ENCODE measurements at places on chromosomes 5 and 9.

DNA sequence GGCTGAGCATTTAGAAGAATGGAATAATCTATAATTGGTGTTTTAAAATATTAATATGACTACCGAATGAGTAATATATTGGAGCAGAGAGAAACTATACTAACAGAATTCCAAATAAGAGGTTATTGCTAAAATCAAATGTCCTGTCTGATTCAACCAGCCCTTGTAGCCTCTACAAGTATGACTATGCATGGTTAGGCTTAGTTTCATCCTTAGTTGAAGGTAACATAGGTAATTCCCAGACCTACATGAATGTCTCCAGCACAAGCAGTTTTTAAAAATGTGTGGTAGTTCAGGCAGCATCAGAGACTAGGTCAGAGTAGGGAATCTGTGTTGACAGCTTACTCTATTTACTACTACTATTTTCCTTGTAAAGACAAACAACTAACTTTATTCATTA is 51.7 kb upstream of the SLC27A6 start:
- DNase-seq: no peak

DNA sequence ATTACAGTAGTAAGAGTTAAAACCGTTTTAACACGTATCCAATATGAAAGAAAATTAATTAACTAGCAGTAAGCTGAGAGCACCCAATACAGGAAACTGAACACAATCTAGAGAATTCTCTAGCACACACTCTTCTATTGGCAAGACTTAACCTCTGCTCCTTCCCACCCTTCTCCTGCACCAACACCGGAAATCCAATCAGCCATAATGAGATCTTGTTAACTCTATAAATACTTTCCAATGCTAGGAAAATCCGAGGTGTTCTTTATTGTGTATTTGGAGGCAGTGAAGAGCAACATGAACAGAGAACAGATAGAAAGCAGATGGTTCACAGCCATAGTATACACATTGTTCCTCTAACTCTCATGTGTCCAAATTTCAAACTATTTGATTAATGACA is 591.7 kb downstream of the CETN3 start:
- no peak for DNase-seq

DNA sequence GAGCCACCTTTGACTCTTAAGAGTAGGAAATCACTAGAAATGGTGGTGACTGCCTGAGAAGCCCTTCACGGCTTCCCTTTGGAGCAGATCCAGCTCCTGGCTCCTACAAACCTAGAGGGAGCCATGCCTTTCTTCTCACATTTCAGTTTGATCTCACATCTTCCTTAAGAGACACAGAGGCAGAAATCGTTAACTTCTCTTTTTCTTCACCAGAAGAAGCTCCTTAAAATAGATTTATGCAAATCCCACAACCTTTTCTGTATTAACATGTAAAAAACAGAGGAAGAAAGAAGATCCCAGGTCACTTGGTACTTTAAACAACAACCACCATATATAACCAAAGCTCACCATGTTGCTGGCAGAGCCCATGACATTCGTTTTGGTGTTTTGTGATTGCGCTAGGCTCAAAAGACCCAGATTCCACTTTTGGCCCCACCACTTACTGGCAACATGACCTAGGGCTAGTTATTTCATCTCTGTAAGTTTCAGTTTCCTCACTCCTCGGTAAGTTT is 29.6 kb downstream of the PAX5 start:
- DNase-seq: no peak

DNA sequence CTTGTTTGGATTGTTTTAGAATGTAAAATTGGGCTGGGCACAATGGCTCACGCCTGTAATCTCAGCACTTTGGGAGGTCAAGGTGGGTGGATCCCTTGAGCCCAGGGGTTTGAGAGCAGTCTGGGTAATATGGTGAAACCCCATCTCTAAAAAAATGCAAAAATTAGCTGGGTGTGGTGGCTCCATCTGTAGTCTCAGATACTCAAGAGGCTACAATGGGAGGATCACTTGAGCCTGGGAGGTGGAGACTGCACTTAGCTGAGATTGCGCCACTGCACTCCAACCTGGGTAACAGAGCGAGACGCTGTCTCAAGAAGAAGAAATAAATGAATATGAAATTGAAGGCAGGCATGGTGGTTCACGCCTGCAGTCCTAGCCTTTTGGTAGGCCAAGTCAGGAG is 21.3 kb downstream of the MAML1 start:
- DNase-seq: no peak

DNA sequence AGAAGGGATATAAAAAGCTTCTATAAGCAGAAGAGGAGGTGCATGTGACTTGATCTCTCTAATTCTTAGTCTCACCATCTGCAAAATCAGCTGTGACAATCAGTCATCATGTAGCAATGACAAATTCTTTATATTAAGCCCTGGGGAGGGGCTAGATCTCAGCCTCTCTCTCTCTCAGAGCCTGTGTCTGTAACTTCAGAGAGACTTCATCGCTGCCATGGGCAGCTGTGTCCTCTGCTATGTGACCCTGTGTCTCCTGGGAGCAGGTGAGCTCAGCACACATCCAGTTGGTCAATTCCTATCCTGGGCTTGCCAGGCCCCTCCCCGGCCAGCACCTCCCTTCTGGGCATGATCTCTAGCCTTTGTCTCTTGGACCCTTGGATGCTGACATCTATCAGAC is 109.6 kb downstream of the ANKRD18B start:
- no peak for DNase-seq

- DNase-seq: no peak
Observed at GRCh38 chr5:58456026-58456425, 3.9 kb downstream of the PLK2 start.

- DNase-seq: no peak
Observed at GRCh38 chr5:6143523-6143922, 234.8 kb downstream of the MED10 start.

- no peak for DNase-seq
Observed at GRCh38 chr9:98931600-98932389, 11.9 kb upstream of the COL15A1 start.

DNA sequence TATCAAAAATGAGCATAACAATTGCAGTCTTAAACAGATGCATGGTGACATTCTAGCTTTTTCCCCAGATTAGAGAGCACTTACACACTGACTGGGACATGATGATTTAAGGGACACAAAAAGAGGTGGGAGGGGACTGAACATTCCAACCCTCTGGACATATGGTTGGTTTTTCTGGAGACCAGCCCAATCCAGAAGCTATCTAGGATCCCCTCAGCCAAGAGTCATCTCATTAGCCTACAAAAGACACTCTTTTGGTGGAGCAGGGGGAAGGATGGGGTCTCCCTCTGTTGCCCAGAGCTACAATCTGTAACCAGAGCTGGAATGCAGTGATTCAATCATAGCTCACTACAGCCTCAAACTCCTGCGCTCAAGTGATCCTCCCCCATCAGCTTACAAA is 97.3 kb upstream of the IQGAP2 start:
- DNase-seq: no peak

DNA sequence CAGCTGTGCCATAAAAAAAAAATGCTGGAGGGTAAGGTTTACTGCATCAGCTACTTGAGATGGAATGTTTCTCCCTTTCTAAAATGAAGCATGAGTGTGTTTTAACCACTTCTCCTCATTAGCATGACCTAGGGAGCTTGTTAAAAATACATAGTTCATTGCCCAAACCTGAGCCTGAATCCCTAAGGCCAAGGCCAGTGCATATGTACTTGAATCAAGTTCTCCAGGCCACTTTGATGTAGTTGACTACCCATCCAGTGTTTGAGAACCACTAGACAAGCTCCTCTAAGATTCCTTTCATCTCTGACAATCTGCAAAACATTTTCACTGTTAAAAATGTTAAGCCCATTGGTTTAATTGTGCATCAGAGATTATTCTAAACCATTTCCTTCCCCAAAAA is 6.7 kb downstream of the TIMD4 start:
- DNase-seq: no peak

- DNase-seq: no peak
Observed at GRCh38 chr5:112013660-112014059, 256.7 kb upstream of the NREP start.

GRCh38 chr5:135883441-135883840 is 12.2 kb downstream of the IL9 start:
- DNase-seq: peak; percentile 12

- no peak for DNase-seq
Observed at GRCh38 chr5:7902666-7903625, 34.0 kb downstream of the MTRR start.

- no peak for DNase-seq
Observed at GRCh38 chr5:54470128-54470527, 14.6 kb downstream of the HSPB3 start.

GRCh38 chr5:83914199-83914598 is 193.5 kb upstream of the HAPLN1 start:
- DNase-seq: peak; percentile 29

- no peak for DNase-seq
Observed at GRCh38 chr5:172313915-172314314, 30.4 kb upstream of the UBTD2 start.

DNA sequence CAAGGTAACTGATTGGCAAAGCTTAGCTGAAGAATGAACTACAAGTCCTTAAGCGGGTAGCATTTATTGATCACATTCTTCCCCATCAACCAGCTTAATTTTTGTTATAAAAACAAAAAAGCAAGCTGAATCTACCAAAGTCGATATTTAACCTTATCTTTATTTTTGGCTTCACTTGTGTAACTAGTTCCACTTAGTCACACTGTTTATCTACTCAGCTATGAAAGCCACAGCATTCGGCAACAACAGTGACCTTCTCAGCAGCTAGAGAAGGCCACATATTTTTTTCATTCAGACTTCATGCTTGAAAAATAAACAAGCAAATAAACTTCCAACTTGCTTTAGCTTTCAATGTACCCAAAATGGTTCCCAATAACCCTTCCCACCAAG is 69.4 kb downstream of the KLHL3 start:
- DNase-seq: no peak

DNA sequence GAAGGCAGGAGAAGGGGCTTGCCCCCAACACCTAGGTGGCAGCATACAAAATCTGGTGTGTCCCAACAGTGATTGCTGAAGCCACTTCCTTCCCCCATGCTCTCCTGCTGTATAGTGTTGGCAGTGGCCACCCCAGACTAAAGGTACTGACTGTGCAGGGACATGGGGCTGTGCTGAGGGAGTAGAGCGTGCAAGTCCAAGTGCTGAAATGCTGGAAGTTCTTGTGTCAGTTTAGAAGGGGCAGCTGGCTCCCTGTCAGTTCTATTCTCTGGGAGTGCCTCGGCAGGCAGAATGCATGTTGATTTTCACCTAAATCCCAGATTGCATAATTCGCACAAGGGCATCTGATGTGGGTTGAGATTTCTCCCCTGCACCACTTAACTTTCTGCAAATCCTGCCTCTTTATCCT is 68.6 kb downstream of the GDNF start:
- no peak for DNase-seq

GRCh38 chr9:74275872-74276508 is 221.1 kb upstream of the RORB start:
- DNase-seq: no peak

GRCh38 chr5:106759581-106759980 is 911.2 kb downstream of the EFNA5 start:
- no peak for DNase-seq

GRCh38 chr9:15352306-15352705 is 45.3 kb upstream of the TTC39B start:
- no peak for DNase-seq

- DNase-seq: no peak
Observed at GRCh38 chr5:94326586-94326985, 291.8 kb downstream of the KIAA0825 start.

GRCh38 chr9:108244686-108245085 is 611.1 kb downstream of the ACTL7B start:
- no peak for DNase-seq

- peak; percentile 42 for DNase-seq
Observed at GRCh38 chr9:93304574-93305496, 120.9 kb downstream of the WNK2 start.

DNA sequence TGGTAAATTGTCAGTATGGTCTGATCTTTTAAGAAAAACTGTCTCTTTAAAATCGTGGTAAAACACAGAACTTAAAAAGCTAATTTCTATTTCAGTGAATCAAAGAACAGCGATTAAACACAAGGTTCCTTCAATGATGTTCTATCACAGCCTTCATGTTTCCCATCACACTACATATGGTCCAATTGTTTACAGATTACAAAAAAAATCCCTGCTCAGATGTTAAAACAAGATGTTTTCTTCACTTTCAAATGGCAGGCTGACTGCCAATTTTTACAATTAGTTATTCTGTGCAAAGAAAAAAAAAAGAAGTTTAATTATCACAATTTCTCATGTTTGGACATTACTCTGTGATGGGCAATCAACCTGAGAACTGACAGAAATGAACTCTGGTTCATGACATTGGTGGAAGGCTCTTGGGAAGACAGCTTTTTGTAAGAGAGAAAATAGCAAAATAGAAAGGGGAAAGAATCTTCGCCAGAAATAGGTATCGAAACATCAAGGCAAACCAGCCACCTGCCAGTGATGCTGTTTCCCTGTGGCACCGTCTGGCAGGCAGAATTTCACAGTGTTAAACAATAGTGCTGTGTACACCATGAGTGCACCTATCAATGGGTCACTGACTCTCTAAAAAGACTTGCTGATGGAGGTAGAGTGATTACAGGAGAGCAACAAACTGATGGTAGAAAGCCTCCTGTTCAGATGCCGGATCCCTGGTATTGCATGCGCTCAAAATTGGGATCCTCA is 1020.0 kb upstream of the ARRDC3 start:
- no peak for DNase-seq

GRCh38 chr5:91061946-91062562 is 321.1 kb downstream of the ARRDC3 start:
- DNase-seq: no peak

DNA sequence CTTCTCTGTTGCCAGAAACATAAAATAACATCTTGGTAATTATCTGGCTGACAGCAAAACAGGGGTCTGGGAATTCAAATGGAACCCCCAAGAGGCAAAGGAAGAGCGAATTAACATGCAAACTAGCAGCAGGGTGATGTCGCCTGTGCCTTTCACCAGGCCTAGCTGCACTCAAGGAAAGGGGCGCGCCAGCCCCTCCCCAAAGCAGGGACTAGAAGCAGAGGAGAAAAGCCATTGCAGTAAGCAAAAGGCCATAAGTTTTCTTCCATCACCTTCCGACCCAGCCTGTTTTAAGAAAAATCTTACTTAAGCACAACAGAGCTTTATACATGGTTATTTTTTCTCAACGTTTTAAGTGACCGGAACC is 539 bp downstream of the POC5 start:
- no peak for DNase-seq

GRCh38 chr5:131417240-131417869 is 153.5 kb downstream of the CDC42SE2 start:
- DNase-seq: peak; percentile 79

DNA sequence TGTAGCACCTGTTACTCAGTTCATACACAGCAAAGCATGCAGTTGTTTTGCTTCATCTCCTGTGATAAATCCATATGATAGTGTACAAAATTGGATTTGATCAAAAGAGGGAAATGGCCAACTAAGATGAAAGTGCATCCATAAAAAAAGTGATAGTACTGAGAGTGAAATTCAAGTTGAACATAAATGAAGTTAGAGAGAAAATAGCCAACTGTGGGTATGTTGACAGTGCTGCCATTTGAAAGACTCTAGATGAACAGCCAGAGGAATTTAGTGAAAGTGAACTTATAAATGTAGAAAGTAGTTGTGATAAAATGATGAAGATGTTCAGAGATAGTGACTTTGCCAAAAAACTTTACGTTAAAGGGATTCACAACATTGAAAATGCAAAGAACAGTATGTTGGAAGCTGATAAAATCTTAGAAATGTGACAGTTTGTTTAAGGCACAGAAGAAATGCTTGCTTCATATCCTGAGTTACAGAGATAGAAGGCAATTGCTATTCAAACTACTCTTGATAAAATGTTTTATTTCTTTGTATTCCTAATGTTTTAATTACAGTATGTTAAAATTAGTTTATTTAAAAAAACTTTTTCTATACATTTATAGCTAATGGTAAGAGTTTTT is 119.7 kb downstream of the DMXL1 start:
- DNase-seq: no peak

Data from NB4 (cell line).